ENCODE measurements at places on chromosomes 4 and X. TPM values are rescaled to one million over a fixed set of nuclear protein-coding genes. Genes with fewer than 3 reads are reported as not detected.

Gene PTTG2
- not detected for total RNA-seq

Gene EDA2R
- 4.0 TPM for total RNA-seq

Gene MAGEB17
- total RNA-seq = 0.08 TPM

Gene MTNR1A
- 0.48 TPM for total RNA-seq

Gene MAGEA4
- total RNA-seq = not detected
